ENCODE measurements at places on chromosomes 4 and X. TPM values are rescaled to one million over a fixed set of nuclear protein-coding genes. Genes with fewer than 3 reads are reported as not detected.

The NPY5R gene
- under 0.01 TPM for total RNA-seq

The MEPE gene
- total RNA-seq = not detected

The UNC5C gene
- total RNA-seq = 3.1 TPM

The SUPT20HL1 gene
- 0.16 TPM for total RNA-seq

The AFF2 gene
- total RNA-seq = 1.1 TPM

The GUF1 gene
- 14.3 TPM for total RNA-seq

The FRMPD4 gene
- 2.9 TPM for total RNA-seq

The OCRL gene
- total RNA-seq = 15.1 TPM

The MAGEE2 gene
- not detected for total RNA-seq

The SYNPO2 gene
- total RNA-seq = 611 TPM

GRCh38 chr4:57378766-57379165 is 268.6 kb upstream of the IGFBP7 start:
- no peak for DNase-seq

GRCh38 chrX:117840645-117841044 is 276.0 kb downstream of the KLHL13 start:
- no peak for DNase-seq

- DNase-seq = no peak
These were observed 455.9 kb downstream of the AFF2 start for GRCh38 chrX:148956352-148956751.

DNA sequence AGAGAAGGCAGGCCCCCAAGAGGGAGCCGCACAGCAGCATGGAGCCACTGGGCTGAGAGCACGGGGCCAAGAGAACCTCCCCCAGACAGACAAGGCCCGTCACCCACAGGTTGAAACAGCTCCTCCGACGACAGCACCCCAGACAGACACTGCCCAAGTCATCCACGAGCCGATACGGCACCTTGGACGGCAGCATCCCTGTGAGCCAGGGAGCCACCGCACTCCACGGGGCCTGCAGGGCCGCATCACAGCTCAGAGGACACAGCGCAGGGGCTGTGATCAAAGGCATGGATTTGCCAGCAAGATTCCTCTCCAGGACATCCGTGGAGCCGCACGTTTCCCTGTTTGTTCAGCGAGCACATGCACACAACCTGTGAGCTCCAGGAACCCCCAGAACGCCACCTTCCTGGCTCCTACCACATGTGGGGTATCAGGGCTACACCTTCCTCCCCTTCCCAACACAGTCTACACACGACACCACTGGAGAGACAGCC is 3.9 kb downstream of the CTBP1 start:
- DNase-seq = no peak

DNA sequence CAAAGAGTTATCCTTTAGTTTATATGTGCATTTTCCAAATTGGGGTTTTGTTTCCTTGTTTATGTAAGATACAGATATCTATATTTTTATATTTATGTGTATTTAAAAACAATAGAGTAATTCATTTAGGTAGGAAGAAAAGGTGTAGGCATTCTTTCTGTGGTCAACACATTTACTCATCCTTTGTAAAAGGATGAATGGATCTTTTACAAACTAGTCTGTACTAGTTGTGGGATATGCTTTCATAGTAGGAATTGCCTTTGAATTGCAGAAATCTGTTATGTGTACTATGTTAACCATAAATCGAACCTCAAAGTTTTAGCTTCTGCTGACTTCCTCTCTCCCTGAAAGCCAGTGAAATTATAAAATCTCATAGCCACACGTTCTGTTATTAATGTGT is 128.5 kb downstream of the REPS2 start:
- no peak for DNase-seq

DNA sequence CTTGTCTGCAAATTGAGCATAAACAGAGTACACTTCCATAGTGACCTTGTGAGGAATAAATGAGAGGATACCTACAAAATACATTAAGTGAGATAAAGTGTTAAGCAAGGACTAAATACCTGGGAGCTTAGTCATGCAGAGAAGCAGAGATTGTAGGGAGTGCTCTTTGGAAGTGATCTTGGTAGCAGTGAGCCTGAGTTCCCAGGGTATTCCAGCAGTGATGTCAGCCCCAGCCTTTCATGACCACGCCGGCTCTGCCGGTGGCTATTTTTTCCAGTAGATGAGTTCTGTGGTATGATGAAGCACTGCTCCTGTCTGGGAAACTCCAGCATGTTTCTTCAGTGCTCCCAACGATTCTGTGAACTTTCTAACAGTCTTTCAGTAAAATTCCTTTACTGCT is 391.5 kb upstream of the IGFBP7 start:
- no peak for DNase-seq

DNA sequence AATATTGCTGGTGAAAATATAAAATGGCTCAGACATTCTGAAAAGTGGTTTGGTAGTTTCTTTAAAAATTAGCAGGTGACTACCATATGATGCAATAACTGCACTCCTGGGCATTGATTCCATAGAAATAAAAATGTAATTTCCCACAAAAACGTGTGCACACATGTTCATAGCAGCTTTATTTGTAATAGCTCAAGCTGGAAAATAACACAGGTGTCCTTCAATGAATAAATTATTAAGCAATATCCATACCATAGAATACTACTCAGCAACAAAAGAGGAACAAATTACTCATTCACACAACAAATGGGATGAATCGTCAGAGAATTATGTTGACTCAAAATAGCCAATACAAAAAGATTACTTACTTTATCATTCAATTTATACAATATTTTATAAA is 893.7 kb upstream of the SLIT2 start:
- DNase-seq = no peak

- no peak for DNase-seq
These were observed 2025.2 kb downstream of the PCDH7 start for GRCh38 chr4:32745351-32745750.

DNA sequence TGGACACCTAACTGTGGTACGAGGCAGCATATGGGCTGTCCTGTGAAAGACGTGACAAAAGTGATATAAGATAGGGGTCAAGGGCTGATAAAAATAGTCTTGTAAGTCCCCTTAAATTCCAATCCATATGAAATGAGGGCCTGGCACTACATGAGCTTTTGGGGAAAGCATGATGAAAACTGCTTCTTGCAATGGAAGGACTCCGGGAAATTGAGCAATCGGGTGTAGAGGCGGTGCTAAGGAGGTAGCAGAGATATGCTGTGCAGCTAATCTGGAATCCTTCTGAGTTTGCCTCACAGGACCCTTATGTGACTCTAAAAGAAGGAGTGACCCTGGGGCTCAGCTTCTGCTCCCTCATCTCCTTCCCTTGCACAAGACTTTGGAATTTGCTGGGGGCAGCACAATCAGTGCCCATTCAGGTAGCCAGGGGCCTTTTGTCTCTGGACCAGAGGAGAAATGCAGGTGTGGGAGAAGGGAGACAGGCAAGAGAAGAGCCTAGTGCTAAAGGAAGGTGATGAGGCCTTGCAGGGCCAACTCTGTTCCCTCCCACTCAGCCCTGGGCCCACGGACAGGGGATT is 12.8 kb downstream of the CLDN2 start:
- no peak for DNase-seq

DNA sequence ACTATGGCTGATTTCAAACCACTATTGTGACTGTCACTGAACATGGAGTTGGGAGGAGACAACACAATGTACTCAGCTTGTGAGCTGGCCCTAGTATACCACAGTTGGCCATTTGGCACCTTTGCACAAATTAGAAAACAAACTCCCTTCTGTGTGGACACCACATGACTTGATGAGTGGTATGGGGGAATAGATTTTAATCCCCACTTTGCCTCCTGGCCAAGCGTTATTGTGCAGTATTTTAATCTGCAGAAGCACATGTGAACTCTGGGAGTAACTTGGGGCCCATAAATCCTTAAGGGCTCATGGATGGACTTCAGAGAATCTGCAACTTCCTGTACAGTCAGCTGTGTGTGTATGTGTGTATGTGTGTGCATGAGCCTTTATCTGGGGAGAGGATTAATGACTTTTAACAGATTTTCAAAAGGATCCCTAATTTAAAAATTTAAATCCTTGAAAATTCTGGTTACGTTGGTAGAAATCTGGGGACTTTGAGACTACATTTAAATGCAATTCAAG is 105.0 kb upstream of the PAQR3 start:
- no peak for DNase-seq

DNA sequence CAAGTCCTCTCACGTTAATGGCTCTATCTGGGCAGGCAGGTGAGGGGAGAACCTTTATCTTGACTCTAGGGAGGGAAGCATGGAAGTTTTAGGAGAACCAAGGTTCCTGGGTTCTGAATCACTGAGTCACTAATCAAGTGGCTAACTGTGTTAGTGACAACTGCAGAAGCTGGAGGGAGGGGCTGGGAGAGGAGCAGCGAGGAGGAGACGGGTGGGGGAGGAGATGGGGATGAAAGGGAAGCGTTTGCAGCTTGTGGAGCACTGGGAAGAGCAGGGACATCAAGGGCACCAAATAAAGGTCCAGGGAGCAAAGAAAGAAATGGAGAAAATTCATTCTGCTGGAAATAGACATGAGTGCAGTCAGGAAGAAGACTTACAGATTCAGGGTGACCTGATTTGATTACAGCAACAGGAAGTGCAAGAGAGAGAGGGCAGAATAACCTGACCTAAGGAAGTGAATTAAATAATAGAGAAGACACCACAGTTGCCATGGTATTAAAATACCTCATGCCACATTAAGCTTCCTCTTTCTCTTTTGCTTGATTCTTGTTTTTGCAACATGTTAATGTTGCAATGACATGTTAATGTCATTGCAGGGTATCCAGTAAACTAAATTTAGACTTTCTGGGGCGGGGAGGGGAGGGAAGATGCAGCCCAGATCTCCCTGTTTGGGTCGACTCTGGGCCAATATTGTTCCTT is 4.5 kb upstream of the SETD7 start:
- no peak for DNase-seq

- no peak for DNase-seq
These were observed 3.4 kb upstream of the USP53 start for GRCh38 chr4:119209077-119209476.
